ENCODE measurements at places on chromosomes 4 and X.

DNA sequence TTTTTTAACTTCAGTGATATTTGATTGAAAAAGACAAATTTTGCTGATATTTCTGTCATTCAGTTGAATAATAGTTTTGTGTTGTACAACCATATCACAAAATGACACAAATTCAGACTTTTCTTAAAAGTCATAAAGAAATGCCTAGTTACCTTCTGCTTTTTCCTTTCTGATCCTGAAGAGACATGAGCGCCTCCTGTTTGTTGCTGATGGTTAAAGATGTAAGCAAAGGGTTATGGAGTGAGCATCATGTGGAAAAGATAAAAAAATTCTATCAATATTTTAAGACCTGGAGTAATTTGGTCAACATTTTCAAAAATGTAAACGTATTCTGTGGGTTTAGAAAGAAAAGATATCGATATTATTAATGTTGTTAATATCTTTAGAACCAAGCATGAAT lies 669.9 kb upstream of the NR3C2 start:
- no peak for DNase-seq

- DNase-seq, result no peak
Measured at GRCh38 chr4:148299337-148299736, 142.9 kb downstream of the NR3C2 start.

DNA sequence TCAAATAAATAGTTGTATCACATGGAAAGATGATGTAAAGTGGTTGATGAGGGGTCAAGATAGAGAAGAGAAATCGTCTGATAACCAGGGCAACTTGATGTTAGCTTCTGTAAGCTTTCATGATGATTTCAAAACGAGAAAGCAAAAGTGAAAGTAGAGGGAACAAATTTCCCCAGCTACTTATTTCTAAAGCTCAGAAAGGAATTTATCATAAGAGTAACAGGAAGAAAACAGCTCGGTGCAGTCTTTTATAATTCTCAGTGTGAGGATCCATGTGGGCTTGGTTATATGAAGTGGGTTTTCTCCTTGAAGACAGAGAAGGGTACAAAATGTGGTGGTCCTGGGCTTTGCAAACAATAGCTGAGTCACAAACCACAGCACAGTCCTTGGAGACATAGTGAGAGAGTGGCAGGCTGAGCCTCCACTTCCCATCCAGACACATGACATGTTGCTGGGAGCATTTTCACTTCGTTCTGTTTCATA lies 32.1 kb upstream of the GLRA2 start:
- DNase-seq, result no peak

GRCh38 chrX:38438321-38438720 lies 85.9 kb downstream of the OTC start:
- DNase-seq, result no peak

DNA sequence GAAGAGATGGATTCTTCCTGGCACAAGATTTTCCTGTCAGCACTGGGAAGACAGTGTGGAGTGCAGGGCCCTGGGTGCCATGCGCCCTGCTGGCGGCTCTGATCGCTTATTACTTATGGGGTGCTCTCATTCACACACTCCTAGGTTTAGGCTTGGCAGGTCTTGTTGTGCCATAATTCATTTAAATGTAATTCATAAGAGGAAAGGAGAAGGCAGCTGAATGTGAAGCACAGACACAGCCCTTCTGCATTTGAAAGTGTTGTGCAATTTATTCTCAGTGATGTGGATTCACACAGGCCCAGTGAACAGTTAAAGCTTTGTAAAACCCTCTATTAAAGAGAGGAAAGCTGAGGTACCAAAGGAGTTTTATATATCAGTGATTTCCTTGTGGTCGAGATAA lies 249.7 kb downstream of the C4orf33 start:
- DNase-seq, result no peak

DNA sequence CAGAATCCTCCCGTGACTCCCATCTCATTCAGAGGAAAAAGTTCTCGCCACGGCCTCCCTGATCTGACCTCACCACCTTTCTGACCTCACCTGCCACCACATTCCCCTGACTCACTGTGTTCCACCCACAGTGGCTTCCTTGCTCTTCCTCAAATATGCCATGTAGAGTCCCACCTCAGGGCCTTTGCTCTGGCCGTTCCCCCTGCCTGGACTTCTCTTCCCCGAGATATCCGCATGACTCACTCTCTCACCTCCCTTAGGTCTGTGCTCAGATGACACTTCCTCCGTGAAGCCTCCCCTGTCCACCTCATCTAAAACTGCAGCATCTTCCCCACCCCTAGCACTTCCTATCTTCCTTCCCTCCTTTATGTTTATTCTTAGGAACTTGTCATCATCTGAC lies 7.2 kb upstream of the TSPYL2 start:
- DNase-seq, result no peak

DNA sequence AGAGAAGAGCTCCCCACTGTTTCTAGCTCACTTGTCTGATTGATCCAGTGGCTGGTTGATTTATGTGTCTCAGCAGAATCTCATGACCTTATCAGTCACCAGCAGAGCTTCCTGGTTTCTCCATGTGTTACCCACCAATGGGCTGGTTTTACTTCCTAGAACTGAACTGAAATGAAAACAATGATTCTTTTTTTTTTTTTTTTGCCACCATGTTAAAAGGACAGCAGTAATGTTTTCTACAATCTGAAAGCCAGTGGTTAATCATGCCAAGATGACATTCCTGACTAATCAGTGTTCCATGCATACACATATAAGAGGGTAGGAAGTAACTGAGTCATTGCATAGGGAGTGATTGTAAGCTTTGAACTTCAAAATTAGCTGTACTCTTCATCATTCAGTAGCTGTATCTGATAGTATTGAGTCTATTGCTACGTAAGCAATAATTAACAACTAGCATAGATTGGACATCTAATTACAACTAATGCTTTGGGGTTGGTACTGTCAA lies 67.7 kb downstream of the SLC4A4 start:
- no peak for DNase-seq

- DNase-seq, result no peak
Measured at GRCh38 chr4:186792728-186793366, 69.2 kb upstream of the FAT1 start.

DNA sequence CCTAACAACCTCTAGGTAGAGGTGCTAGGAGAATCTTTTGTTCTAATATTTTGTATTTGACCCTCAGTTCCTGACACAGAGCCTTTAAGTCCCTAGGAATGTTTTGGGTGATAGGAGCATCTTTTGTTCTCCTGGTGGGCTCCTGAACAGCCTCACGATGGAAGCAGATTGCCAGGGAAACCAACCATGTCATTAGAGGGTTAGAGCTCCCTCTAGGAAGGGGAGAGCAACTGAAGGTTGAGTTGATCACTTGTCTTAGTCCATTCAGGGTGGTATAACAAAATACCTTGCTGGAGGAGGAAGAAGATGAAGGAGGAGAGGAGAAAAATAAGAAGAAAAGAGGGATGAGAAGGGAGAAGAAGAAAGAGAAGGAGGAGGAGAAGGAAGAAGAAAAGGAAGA lies 9.2 kb downstream of the VCX start:
- no peak for DNase-seq

GRCh38 chr4:15907430-15907829 lies 31.1 kb downstream of the FGFBP1 start:
- no peak for DNase-seq

GRCh38 chr4:61245069-61245714 lies 45.1 kb downstream of the ADGRL3 start:
- DNase-seq, result no peak

DNA sequence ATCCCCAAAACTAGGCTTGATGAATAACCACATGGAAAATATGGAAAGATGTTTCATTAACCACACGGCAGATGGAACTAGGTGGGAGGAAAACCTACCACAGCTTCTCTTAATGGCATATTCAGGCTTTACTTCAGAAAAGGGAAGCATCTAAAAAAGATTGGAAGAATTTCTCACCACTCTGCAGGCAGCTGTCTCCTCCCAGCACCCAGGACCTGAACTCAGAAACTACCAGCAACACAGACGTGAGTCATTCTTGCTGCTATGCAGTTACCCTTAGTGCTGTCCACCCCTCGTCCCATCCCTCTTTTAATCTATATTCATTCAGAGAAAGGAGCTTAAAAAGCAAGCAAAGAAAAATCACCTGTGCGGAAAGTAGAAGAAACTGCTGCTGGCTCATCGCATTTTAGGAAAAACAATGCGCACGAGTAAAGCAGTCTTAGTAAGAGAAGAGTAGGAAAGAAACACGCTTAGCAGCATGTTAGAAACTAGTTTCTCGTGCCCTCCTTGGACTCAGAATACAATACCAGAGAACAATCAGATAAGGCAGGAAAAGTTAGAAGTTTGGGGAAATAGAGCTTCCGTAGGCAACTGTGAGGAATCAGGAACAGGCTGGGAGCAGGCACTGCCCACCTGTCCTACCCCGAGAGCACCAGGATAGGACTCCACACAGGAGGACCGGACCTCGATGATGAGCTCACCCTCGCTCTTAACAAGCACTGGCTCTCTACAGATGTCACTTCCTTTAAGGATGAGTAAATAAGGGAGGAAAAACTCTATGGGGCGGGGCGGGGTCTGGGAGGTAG lies 48.1 kb upstream of the ENPP6 start:
- no peak for DNase-seq

DNA sequence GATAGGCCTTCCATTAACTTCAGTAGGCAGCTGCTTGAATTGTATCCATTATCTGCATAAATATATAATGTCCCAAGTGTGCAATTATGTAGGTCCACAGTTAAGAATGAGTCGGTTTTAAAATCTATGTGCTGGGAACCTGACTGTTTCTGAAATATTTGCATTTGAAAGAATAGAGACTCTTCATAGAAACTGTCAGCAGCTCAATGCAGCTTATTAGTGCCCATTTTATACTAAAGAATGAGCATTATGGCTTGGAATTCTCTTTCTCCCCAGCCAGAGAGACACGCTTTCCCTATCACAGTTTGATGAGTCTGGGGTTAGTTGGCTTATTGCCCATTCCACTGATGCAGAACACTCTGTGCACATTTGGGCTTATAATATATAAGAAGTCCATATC lies 202.0 kb upstream of the PCDH7 start:
- no peak for DNase-seq

GRCh38 chr4:77804471-77804870 lies 14.7 kb downstream of the CNOT6L start:
- no peak for DNase-seq

DNA sequence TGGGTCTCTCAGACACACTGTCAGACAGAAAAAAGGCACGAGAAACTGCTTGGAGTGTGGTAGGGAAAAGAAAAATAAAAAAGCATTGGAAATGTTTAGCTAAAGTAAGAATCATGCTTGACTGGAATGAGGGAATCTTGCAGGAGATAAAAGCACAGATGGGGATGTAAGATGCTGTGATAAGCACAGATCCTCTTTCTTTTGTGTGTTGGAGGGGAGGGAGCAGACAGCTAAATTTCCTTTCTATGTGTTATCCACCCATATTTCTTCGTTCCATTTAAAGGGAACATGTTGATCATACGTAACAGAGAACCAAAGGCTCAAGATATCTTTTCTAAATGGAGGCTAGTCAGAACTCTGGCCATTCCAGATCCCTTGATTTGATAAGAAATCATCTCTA lies 614.0 kb upstream of the LCORL start:
- no peak for DNase-seq

- no peak for DNase-seq
Measured at GRCh38 chrX:10597871-10598270, 22.5 kb downstream of the MID1 start.

GRCh38 chr4:60482921-60483351 lies 717.2 kb upstream of the ADGRL3 start:
- DNase-seq, result no peak

- peak; percentile 46 for DNase-seq
Measured at GRCh38 chr4:153643406-153644383, 40.4 kb upstream of the TLR2 start.

DNA sequence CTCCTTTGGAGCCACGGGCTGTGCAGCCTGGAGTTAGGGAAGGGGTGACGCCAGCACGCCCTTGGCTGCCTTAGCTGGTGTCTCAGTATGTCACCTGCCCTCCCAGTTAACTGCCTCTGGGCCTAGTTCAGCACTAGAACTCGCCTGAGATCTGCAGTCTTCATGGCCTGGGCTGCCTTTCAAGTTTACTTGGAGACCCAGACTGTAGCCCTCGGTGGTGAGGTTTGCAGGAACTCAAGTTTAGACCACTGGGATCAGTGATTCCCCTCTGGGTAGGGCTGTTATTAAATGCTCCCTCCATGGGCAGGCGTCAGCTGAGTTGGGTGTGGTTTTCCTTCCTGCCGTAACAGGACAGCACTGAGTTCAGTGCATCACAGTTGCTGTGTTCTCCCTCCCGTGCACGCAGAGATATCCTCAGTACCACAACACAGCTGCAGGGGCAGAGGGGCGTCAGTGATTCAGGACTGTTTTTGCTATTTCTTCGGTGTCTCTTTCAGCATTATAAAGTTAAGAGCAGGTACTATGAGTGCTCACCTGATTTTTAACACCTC lies 30.5 kb downstream of the PLAC8 start:
- no peak for DNase-seq

GRCh38 chrX:107738768-107739167 lies 36.8 kb downstream of the TSC22D3 start:
- DNase-seq, result no peak

GRCh38 chrX:120690344-120690743 lies 60.5 kb upstream of the C1GALT1C1 start:
- DNase-seq, result no peak

DNA sequence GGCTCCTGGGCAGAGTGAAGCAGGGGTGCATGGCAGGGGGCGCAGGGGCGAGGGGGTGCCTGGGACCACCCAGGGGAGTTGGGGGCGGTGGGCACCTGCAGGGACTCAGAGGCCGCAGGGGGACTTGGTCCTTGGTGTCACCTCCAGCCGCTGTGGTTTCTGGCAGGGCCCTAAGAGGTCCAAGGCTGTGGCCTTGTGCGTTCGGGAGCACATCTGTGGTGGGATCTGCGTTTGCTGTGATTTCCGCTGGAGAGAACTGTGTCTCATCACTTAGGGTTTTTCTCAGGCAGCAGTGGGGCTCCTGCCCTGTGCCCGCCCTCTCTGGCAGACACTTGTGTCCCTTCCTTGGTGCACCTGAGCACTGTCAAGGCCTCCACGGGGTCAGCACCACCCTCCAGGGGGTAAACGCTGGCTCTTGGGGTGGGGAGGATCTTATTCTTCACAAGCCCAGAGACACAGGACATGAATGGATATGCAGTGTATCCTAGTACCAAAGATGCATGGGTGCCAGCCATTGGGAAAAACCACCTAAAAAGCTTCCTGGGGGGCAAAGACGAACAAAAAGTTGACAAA lies 66.5 kb downstream of the ACOX3 start:
- DNase-seq, result no peak

- DNase-seq, result no peak
Measured at GRCh38 chrX:7441586-7441985, 293.6 kb upstream of the PUDP start.

GRCh38 chrX:136627409-136627808 lies 20.5 kb upstream of the CD40LG start:
- DNase-seq, result no peak

- DNase-seq, result no peak
Measured at GRCh38 chr4:184778325-184778724, 44.4 kb upstream of the CENPU start.

DNA sequence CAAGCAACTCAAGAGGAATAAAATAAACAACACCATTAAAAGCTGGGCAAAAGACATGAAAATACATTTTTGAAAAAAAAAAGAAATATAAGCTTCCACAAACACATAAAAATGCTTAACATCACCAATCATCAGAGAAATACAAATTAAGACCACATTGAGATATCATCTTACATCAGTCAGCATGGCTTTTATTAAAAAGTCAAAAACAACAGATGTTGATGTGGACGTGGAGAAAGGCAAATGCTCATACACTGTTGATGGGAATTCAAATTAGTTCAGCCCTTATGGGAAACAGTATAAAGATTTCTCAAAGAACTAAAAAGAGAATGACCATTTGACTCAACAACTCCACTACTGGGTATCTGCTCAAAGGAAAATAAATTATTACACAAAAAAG lies 59.6 kb downstream of the STK32B start:
- DNase-seq, result no peak
